K562 (cell line): ENCODE measurements at places on chromosomes 2 and 18. TPM values are rescaled to one million over a fixed set of nuclear protein-coding genes. Genes with fewer than 3 reads are reported as not detected.

Gene CYP27C1
- not detected in 2 replicates for total RNA-seq

Gene MAPK4
- not detected in 2 replicates for total RNA-seq

Gene DNMT3A
- 13.5 and 16.0 TPM in 2 replicates for total RNA-seq

GRCh38 chr18:45266023-45266422 is 349.3 kb upstream of the SLC14A2 start:
- no peaks in the 10 kb centered on the region for H3K27me3 ChIP-seq
- H3K27ac ChIP-seq = no peak overlapping the region
- no peak for DNase-seq
- no peaks in the 10 kb centered on the region for H3K36me3 ChIP-seq
- no peak overlapping the region for H3K4me3 ChIP-seq

DNA sequence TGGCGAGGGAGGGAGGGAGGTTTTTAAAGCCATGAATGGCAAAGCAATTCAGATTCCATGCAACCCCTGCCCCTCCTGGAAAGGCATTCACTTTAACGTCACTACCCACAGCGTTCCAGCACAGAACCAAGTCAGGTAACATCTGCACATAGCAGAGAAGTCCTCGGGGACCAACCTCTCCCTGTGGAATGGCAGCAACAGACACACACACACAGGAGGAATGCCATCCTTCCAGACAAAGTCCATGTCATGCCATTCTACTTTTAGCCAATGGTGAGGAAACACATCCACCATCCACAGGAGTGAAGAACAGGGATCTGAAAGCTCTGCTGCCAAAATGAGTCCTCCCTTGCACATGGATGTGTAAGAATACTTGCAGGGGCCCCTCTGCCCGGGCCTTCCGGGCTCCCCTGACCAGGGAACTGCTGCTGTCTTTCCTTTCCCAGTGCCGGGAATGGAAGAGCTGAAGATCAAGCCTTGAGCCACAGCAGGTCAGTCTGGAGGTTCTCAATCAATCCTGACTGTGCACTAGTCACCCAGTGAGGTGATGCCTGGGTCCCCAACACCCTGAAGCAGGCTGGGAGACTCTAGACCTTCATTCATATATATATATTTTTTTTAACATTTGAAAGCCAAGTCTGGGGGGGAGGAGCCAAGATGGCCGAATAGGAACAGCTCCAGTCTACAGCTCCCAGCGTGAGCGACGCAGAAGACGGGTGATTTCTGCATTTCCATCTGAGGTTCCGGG is 63.7 kb downstream of the UXS1 start:
- no peaks in the 10 kb centered on the region for H3K27me3 ChIP-seq
- DNase-seq = no peak
- no peak overlapping the region for H3K4me3 ChIP-seq

DNA sequence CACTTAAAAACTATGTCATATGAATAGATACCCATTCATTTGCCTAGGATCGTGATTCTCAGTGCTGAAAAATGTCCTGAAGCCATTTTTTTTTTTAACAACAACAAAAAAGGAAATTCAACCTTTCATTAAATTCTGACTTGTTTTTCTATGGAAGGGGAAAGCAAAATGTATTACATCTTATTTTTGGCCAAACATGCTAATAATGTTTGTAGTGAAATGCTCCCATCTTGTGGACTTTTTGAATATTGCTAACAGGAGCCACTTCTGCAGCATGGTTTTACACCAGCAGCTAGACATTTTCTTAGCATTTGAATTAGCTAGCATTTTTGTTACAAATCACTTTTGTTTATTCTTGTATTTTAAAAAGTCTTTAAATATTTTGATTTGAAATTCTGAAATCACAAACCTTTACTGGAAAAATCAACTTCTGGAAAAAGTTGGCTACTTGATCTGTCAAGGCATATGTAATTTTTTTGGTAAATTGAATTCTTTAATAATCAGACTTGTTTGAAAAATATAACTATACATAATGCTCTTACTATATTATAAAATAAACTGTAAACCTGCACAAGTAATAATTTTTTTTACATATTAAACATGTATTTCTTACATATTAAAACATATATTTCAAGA is 75.8 kb downstream of the KIDINS220 start:
- no peaks in the 10 kb centered on the region for H3K27me3 ChIP-seq
- no peak overlapping the region for H3K27ac ChIP-seq

GRCh38 chr2:234650911-234651310 is 154.0 kb upstream of the ARL4C start:
- H3K27me3 ChIP-seq = no peaks in the 10 kb centered on the region
- H3K36me3 ChIP-seq = no peaks in the 10 kb centered on the region
- H3K4me1 ChIP-seq = no peaks in the 10 kb centered on the region
- no peak overlapping the region for H3K4me3 ChIP-seq

- no peak overlapping the region for H3K27ac ChIP-seq
- peaks cover 3% of the 10 kb centered on the region; the same call in 1 of the 2 replicates for H3K4me1 ChIP-seq
- H3K27me3 ChIP-seq = peaks cover 7% of the 10 kb centered on the region; the same call in 2 of the 3 replicates
Observed at GRCh38 chr2:71714601-71715240, 261.4 kb downstream of the DYSF start.

DNA sequence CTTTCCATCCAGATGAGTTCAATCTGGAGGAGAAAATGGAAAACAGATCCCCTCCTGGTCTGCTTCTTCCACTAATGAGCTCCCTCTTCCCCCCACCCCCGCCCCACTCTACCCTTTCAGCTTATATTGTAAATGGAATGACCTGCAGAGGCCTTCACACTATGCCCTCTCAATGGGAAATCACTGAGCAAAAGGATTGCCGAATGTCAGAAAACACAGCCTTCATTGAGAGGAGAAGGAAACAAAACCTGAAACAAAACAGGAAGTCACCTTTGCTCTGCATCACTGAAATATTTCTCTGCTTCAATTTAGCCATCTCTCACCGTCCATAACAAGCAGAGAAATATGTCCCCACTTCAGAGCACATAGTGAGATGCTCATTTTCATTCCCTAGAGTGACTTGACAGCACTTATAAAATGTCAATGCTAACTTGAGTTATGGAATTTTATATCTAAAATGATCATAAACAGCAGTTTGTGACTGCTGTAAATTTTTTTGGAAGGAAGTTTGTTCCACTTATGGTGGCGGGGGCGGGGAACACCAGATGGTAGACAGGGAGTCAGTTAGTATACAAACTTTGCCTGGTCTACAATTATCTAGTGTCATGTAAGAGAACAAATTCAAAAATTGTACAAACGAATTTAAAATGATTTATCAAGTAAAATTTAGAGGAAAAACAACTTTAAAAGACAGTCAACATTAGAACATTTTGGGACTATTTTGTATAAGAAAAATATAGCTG is 1.8 kb upstream of the FRZB start:
- peaks cover 40% of the 10 kb centered on the region for H3K27me3 ChIP-seq
- DNase-seq = no peak
- H3K4me3 ChIP-seq = no peak overlapping the region
- no peak overlapping the region for H3K27ac ChIP-seq

DNA sequence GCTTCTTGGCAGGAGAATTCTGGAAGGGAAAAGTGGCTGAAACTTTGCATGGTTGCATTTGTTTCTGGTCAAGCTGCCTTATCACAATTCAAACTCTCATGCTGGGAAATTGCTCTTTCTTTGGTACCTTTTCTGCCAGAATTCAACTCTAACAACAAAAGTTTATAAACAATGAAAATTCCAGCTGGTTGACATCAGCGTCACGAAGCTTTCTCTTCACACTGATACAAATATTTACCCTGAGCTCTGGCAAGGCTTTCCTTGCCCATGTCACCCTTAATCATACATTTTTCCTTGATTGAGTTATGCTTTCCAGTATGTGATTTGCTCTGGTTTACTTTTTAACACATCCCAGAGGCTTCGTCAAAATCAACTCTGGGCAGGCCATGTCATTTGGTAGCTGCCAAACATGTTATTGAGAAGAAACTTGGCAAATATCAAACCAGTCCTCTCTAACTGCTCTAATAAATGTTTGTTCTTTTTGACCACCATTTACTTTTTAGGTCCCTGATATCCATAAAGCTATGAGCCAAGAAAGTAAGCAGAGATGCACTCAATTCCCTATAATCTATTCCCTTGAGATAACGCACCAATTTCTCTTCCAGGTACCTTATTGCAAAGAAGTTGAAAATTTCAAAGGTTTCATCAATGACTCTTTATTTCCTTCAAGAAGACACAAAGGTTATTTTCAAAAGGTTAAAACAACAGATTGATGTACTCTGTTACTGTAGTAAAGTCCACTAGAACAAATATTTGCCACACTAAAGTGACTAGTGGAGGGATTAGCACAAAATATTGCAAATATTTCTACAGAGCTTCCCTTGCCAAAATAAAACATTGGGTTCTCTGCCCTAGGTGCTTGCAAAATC is 1241.1 kb upstream of the ZEB2 start:
- no peak overlapping the region for H3K27ac ChIP-seq
- DNase-seq = no peak
- H3K36me3 ChIP-seq = no peaks in the 10 kb centered on the region
- H3K4me1 ChIP-seq = no peaks in the 10 kb centered on the region
- no peak overlapping the region for H3K4me3 ChIP-seq

- no peak overlapping the region for H3K4me3 ChIP-seq
- no peaks in the 10 kb centered on the region for H3K36me3 ChIP-seq
- no peak for DNase-seq
- H3K27ac ChIP-seq = no peak overlapping the region
- H3K4me1 ChIP-seq = no peaks in the 10 kb centered on the region
Observed at GRCh38 chr18:64734063-64734462, 585.2 kb upstream of the LINC00305 start.

DNA sequence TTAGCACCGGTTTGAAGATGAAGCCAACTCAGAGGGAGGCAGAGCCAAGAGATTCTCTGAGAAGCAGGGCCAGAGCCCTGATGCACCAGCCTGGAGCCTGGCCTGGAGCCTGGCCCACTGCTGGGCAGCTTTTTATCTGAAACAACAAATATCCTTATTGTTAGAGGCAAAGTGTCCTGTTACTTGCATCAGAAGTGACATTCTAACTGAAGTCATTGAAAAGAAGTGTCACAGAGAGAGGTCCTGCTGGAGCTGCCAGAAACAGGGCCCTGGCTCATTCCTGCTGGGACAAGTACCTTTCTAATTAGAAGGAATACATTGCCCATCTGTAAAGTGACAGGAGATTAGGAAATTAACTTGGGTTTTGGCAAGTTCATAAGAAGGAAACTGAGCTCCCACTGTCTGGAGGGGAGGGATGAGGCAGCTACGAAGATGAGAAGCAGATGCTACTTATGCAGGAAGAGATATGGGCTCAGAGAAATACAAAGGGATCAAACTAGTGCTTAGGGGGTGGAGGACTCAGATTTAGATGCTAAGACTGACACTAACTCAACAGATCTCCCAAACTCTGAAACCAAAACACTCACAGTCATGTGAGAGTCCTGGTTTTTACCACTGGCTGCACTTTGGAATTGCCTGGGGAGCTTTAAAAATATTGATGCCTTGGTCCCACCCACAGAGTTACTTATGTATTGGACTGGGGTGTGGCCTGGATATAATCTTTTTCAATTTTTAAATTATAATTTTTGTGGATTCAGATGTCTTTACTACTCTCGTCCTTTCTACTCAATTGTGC is 11.0 kb upstream of the HK2 start:
- no peak overlapping the region for H3K4me3 ChIP-seq
- H3K27ac ChIP-seq = no peak overlapping the region
- no peak for DNase-seq
- H3K27me3 ChIP-seq = peaks cover 7% of the 10 kb centered on the region; the same call in 2 of the 3 replicates
- no peaks in the 10 kb centered on the region for H3K36me3 ChIP-seq

DNA sequence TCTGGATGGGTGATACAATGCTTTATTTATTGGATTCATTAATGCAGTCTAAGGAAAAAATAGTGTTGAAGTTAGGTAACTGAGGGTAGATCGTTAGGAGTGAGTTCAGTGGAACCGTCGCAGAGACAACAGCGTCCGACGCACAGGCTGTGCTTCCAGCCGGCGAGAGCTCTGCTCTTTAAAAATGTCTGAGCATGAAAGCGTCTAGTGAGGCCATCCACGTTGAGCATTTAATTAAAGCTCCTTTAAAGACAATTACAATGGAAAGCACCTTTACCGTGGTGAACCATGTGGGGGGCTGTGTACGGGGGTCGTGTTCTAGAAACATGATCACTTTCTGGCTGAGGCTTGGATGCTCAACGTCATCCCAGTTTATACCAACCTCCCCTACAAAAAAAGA is 822.7 kb downstream of the GALR1 start:
- peaks cover 19% of the 10 kb centered on the region; the same call in 1 of the 2 replicates for H3K27me3 ChIP-seq
- H3K36me3 ChIP-seq = no peaks in the 10 kb centered on the region
- no peak overlapping the region for H3K27ac ChIP-seq
- no peak for DNase-seq
- no peak overlapping the region for H3K4me3 ChIP-seq

GRCh38 chr2:155157065-155157464 is 458.6 kb downstream of the KCNJ3 start:
- no peak for DNase-seq
- no peaks in the 10 kb centered on the region for H3K4me1 ChIP-seq
- no peak overlapping the region for H3K27ac ChIP-seq

DNA sequence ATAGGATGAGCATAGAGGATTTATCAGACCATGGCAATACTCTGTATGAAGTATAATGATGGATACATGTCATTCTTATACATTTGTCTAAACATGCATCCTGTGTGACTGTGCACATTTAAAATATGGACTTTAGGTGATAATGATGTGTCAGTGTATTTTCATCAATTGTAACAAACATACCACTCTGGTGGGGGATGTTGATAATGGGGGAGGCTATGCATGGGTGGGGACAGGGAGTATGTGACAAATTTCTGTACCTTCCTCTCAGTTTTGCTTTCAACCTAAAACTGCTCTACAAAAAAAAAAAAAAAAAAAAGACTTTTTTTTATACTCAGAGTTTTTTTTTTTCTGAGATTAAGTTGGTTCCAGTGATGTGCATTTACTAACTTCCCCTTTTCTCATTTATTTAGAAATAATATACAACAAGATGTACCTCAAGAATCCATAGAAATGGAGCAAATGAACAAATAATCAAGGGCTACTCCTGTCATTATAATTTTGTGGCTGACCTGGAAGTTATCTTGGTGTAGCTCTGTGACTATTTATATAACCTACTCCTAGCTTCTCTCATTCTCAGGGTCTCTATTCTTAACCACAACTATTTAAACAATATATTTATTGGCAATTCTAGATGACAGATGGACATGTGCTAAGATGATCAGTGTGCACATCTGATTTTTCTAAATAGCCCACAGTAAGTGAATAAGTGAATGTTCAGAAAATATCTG is 108.9 kb upstream of the ITGA4 start:
- H3K27ac ChIP-seq = no peak overlapping the region
- H3K4me1 ChIP-seq = no peaks in the 10 kb centered on the region
- H3K4me3 ChIP-seq = no peak overlapping the region

DNA sequence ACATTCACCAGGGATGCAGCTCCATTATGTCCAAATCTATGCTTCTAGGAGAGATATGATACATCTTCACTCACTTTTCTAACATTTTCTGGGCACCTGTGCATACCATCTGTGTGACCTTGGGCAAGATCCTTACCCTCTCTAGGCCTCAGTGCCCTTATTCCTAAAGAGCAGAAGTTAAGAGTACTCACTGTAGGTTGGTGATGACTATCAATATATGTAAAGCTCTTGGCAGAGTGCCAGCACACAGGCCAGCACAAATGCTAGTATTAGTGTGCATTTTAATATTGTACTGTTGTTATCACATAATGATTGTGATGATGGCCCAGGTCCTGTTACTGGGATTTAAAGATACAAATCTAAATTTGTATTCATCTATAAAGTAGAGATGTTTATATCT is 199.2 kb downstream of the RAD51AP2 start:
- H3K27me3 ChIP-seq = no peaks in the 10 kb centered on the region
- H3K27ac ChIP-seq = no peak overlapping the region
- DNase-seq = no peak
- no peaks in the 10 kb centered on the region for H3K4me1 ChIP-seq
- H3K4me3 ChIP-seq = no peak overlapping the region

- no peak for DNase-seq
- H3K4me1 ChIP-seq = peaks cover 5% of the 10 kb centered on the region; the same call in 1 of the 2 replicates
- H3K4me3 ChIP-seq = no peak overlapping the region
- H3K27ac ChIP-seq = peak overlapping the region; percentile 57
- peaks cover 53% of the 10 kb centered on the region for H3K36me3 ChIP-seq
Observed at GRCh38 chr2:9594366-9595054, 36.3 kb downstream of the YWHAQ start.
